ENCODE measurements at places on chromosomes 12 and 14.

- DNase-seq = peak; percentile 28
These were observed 97.4 kb downstream of the C12orf75 start for GRCh38 chr12:105427883-105428282.

DNA sequence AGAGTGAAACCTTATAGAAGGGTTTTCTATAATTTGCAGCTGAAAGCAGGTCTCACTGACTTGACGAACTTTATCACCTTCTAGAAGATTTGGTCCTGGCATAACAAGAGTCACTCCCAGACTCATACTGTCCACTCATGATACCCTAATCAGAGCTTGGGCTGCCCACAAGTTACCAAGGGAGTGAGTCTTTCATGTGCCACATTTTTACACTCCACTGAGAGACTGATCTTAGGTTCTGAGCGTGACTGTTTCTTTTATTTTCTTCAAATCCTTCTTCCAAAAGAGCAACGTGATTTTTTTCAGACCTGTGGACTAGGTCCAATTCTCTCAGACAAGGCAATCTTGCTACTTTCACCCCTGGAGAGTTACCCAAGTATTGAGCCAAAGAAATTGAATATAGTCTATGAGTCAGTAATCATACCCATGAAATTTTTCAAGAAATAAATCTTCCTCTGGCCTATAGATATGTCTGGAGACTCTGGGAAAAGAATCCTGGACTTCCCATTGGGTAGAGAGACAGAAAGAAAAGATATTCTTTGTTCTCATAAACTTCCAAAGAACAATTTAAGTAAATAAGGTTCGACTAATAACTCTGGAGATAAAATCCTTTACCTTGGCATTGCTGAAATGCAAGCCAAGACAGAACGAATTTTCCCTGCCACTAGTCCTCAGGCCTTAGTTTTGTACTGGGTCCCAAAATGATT, 26.9 kb downstream of the SIX1 start:
- DNase-seq = no peak

- peak; percentile 2 for DNase-seq
These were observed 12.2 kb upstream of the CATSPERB start for GRCh38 chr14:91744068-91744480.

DNA sequence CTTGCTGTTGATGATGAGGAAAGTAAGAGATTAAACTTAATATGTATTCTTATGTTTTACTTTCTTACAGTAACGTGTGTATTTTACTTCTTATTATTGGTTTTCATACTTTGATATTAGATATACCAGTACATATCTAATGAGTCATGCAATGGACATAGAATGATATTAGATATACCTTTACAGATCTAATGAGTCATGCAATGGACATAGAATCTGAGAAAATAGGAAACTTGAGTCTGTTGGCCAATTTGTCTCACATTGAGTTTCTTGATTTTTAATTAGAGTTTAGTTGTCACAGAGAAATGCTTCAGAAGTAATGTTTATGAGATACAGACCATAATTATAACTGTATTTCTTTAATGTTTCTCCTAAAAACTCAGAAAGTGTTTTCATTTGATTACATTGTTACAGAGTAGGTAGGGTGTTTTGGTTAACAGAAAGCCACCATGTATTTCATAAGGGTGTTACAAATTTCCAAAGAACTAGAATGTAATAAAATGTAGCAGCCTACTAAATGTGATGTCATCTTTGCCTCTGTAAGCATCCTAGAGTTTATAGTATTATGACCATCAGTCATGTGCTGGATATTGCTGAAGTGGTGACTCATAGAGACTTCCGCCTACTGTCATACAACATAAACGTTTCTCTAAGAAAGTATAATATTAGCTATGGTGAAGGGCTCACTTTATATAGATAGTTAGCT, 3.0 kb downstream of the GAS2L3 start:
- DNase-seq = peak; percentile 65

GRCh38 chr14:54864526-54864925, 38.1 kb downstream of the GCH1 start:
- DNase-seq = no peak

DNA sequence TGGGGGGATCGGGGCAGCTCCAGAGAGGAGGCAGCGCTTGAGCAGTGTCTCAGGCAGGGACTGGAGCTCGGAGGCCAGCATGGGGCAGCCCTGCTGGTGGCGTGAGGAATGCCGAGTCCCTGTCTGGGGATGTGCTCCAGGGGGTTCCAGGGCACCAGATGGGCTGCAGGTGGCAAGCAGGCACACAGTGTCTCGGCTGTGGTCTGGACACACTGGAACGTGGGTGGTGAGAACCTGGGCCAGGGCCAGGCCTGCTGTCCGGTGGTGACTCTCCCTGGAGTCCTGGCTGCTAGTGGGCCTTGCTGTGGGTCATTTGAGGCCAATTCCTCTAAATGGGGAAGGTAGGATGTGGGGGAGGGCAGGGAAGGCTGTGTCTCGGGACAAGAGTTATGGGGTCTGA, 199.4 kb upstream of the RTL1 start:
- DNase-seq = no peak

GRCh38 chr12:79535751-79536150, 155.0 kb downstream of the PAWR start:
- DNase-seq = no peak

DNA sequence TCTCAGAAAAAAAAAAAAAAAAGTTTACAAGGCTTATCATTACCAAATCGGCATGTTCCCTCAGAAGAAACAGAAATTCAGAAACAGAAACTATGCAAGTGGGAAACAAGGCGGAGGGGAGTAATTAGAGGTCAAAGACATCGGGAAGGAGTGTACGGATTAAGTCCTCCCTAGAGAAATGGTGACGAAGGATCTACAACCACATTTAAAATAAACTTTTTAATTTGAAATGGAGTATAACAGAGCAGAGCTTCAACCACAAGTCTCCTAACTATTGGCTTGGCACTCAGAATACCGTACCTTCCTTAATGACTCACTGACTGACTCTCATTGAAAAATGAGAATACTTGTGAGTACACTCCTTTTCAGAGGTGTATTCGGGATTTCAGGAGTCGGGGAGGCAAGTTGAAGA, 908 bp downstream of the ENTPD5 start:
- DNase-seq = no peak

- DNase-seq = no peak
These were observed 49.7 kb downstream of the TDP1 start for GRCh38 chr14:90005441-90005840.

- DNase-seq = no peak
These were observed 167.5 kb upstream of the FKBP4 start for GRCh38 chr12:2627076-2627834.

- DNase-seq = no peak
These were observed 282.7 kb downstream of the CACNA1C start for GRCh38 chr12:2335513-2335912.
